K562 (cell line): ENCODE measurements at places on chromosomes 6 and 20.

- DNase-seq: no peak
Observed at GRCh38 chr6:71229477-71229876, 59.1 kb upstream of the OGFRL1 start.

- DNase-seq: no peak
Observed at GRCh38 chr20:37401282-37401929, 55.5 kb downstream of the SRC start.

DNA sequence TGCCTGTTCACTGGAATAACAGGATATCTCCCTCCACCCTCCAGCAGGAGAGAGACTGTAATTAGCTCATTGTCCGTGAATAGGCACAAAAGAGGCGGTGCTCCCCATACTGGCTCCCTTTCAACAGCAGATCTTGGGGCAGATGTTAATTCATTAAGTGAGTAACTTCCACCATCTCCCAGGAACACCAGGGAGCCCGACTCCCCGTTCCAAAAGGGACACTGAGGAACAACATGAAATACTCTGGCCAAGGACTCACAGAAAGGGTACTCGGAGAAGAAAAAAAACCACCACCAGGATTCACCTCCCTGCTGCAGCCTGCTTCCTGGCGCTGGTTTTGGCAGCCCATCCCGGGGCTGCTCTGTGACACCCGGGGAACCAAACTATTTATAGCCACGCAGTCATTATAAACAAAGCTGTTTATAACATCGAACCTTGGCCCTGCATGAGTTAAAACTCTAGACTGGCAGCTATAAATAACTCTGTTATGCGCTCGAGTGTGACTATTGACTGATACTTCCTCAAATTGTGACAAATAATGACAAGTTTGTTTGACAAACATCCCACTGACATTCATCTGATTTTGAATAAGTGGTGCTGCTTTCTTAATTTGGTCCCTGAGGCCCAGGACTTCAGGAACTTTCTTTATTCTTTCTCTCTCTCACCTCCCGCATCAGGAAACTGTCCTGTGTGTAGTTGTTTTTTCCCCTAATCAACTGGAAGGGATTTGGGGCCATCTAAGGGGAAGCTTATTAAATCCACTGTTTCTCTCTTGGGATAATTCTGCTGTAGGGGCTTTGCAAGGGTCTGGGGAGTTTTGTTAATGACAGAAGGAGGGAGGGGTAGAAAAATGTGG is 521.6 kb downstream of the CD83 start:
- peak; percentile 27 for DNase-seq

DNA sequence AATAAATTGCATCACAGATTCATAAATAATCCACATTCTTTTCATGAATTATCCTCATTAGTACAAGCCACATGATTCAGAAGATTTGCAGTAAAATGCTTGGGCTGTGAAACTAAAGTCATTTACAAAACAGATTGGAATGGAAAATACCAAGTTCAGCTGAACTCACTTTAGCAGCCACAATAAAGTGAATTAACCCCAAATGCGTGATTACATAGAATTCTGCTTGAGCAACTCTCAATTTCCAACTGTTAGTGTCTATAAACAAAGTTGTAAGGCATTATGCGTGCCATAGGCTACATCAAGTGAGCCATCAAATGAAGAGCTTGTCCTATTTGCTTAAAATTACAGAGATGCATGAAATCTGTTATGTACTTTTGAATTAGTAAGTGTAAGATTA is 60.4 kb upstream of the GFRAL start:
- no peak for DNase-seq

- no peak for DNase-seq
Observed at GRCh38 chr6:93235775-93236174, 183.6 kb downstream of the EPHA7 start.

GRCh38 chr20:45153752-45154151 is 20.9 kb upstream of the PI3 start:
- no peak for DNase-seq

DNA sequence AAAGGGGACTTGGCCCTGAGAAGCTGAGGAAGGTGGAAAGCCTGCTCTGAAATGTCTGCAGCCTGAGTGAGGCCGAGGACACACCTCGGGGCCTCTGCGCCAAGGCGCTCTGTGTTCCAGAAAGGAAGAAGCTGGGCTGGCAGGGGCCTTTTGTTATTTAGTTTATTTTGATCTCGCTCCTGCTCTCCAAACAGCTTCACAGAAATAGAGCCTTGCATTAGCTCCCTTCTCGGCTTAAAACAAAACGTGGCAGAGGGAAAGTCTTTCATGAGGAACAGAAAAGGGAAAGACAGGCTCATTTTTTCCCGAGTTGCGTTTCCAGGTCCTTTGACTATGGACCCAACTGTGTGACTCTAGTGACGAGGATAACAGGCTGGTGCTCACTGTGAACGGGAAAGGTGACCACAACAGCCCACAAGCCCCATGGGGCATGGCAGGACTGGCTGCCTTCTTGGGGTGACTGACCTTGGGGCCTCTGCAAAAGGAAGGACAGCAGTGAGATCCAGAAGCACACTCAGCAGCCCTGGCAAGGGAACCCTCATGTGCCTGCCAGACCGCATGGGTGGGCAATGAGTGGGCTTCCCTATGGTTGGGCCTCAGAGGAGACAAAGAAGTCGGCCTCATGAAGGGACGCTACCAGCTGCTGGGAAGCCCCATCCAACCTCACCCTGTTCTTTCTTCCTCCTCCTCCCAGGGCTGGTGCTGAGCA is 18.7 kb downstream of the LEMD2 start:
- no peak for DNase-seq
